Natural killer cell (primary cell): ENCODE measurements at places on chromosomes 11 and 22.
A peak's percentile ranks its signal among the peaks of the same experiment; 100 is the strongest.

GRCh38 chr22:45314054-45314721, 4.5 kb downstream of the FAM118A start:
- no peak for DNase-seq

DNA sequence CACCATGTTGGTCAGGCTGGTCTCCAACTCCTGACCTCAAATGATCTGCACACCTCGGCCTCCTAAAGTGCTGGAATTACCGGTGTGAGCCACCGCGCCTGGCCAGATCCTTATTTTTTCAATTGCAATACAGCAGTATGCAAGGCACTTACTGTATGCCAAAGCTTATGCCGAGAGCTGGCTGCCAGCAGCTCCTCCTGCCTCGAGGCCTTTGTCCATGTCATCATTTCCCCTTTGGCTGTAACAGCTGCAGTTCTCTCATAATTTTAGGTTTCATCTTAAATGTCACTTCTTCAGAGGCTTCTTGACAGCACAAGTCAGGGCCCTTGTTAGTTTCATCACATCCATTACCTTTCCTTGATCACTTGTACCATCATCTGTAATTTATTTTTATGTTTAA, 1.5 kb upstream of the SREBF2 start:
- no peak for DNase-seq

GRCh38 chr11:114200351-114201133, 95.7 kb upstream of the NNMT start:
- DNase-seq = no peak

DNA sequence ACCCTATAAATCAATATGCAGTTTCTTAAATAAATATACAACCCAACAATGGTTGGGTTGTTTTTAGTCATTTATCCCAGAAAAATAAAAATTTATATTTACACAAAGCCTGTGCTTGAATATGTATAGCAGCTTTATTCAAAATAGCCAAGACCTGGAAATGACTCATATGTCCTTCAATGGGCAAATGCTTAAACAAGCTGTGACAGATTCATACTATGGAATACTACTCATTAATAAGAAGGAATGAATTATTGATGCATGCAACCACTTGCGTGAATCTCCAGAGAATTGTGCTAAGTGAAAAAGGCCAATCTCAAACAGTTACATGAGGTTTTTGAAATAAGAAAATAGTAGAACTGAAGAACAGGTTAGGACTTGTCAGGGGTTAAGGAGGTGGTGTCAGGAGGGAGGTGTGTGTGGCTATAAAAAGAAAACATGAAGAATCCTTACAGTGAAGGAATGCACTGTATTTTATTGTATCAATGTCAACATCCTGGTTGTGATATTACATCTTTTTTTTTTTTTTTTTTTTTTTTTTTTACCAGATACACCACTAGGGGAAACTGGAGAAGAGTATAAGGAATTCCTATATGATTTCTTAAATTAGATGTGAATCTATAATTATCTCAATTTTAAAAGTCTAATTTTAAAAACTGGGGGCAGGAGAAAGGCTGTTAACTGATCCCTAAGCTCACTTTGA, 82.4 kb upstream of the CD44 start:
- DNase-seq = no peak

DNA sequence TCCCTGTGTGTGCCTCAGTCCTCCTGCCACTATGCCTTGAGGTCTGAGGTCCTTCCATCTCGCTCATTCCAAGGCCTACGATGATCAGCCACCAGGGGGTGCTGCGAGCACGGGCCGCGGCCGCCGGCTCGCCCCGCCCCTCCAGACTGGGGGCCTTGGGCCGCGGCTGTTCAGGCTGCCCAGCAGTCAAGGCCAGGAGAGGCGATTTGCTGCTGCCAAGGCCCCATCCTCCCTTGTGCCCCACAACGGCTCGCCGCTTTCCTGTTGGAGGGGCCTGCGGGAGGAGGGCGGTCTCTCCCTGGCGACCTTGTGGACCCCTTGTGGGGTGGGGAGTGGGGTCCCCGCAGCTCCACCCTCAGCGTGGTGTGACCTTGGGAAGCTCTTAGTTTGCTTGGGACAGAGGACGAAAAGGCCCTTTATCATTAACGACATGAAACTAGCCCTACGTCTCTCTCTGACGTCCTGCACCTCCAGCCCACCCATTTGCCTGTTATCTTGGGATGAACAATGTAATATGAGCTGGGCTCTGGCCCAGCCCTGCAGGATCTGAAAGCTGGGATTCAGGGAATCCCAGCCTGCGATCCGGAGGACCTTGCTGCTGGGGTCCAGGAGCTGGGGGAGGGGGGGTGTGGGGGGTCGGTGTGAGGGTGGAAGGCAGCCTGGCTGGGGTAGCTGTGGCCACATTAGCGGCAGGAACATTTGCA, 5.3 kb upstream of the GALR3 start:
- DNase-seq = peak; percentile 87
